NCI-H526 (cell line): ENCODE measurements at places on chromosomes 5 and 9.

DNA sequence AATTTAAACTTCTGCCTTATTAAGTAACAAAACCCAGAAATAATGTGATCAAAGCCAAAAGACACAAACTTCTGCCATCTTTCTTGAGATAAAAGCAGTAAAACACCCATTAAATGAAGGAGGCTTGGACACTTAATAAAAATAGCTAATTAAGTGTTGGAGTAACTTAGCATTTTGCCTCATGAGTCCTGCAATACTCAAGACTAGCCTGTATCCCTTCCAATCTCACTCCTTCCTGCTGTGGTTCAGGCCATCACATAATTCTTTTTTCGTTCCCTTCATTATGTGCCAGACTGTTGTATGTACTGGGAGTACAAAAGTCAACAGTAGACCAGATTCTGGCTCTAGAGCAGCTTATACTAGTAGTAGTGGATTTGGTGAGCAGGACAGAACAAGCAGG lies 250.2 kb downstream of the NFIB start:
- DNase-seq: no peak

GRCh38 chr9:130426883-130427282 lies 17.9 kb upstream of the ASS1 start:
- no peak for DNase-seq

GRCh38 chr9:30944225-30944569 lies 1440.2 kb upstream of the ACO1 start:
- no peak for DNase-seq

DNA sequence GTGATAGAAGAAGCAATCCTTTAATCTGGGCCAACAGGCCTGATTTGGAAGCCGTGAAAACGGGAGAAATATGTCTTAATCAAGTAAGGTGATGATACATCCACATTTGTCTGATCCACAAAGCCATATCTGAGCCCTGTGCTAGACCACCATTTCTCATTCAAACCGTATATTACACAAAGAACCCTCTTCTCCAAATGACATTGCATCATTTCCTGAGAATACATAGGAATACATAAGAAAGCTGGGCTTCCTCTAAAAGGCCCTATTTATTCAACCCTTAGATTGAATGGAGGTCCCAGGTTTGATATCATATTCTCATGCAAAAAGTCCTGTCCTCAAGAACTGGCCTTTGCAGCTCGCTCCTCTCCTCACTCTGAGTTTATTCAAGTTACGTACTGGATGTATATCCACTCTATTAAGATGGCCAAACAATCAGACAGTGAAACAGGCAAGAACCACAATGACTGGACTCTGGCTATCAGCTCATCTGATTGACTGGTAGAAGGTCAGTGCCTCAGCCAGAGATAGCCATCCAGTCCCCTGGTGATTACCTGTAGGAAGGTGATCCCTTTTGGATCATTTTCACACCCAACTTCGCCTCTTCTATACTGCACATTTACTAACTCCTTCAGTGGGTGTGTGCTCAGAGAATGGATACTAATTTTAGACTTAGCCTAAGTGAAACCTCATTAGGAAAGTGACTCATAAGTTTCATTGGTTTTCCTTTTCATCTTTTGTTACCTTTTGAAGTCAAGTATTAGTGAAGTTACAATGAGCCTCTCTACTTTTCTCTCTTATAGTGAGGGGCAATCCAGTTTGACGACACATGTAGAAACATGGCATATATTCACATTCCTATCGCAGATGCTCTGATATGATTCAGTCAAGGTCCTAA lies 167.6 kb upstream of the WWC1 start:
- no peak for DNase-seq

DNA sequence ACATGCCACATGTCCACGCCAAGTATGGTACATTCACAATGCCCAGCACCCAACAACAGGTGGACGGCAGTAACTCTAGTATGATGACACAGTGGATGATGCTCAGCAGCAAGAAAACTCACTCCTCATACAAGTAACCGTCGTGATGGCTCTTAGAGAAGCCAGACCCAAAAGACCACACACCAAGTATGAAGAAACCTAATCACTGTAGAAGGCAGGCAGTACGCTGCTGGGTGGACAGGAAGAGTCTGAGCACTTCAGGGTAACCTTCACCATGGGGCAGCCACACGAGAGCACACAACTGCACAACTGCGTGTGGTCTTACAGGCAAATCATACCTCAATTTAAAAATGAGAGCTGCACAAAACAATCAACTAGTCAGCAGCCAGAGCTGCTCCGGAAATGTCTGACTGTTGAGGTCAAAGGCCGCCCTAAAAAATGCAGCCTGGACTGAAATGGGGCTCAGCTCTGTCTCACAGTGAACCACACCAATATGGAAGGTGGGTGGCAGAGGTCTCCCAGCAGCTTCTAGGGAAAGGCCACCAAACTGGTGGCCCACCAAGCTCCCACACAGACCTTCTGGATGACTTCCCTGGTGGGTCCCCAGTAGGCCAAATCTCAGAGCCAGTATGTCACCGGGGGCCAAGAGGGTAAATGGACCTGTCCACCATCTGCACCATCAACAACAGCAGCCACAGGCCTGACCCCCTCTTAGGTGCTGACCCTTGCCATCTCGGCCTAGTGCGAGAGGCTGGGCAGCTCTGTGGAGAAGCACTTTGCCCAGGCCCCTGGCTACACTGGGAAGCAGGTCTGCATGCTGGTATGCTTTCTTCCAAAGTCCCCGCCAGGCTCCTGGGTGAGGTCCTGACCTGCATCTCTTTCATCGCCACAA lies 17.8 kb downstream of the BICD2 start:
- no peak for DNase-seq

DNA sequence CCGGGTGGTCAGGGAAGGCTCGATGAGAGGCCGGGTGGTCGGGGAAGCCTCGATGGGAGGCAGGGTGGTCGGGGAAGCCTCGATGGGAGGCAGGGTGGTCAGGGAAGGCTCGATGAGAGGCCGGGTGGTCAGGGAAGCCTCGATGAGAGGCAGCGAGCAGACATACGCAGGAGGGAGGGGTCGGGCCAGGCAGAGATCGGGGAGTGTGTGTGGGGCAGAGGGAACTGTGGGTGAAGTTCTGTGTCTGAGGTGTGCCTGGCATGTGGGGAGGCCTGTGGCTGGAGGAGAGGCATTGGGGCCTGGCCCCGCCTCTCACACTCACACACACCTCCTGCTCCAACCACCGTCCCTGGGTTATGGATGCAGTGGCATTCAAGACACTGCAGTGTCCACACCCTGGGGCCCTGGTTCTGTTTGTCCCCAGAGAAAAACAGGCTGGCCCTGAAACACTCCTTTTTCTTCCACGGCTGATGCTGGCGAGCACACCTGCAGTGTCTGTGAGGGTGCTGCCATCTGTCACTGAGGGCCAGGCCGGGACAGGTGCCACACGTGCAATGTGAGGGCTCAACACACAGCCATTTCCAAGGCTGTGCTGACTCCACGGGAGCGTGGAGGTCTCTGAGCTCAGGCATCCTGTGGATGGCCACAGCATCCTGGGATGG lies 6.5 kb upstream of the PLEKHG4B start:
- no peak for DNase-seq

DNA sequence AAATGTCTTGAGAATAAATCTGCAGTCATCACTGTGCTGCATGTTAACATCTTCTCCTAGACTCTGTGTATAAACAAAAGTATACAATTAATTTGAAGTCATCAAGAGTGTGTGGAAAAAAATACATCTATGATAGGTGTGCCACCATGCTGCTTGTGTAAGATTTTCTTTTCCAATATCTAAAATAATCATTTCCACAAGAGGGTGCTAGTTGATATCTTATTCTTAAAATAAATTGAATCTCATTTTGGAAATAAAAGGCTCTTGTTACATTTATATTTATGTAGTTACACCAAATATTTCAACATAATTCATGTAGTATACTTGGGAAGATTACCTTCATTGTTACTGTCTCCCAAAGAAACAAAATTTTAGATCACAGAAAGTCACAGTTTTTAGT lies 14.1 kb upstream of the MOCS2 start:
- DNase-seq: no peak

GRCh38 chr5:60826653-60827052 lies 17.4 kb downstream of the ELOVL7 start:
- no peak for DNase-seq

- DNase-seq: no peak
Measured at GRCh38 chr9:15475923-15476536, 34.7 kb downstream of the PSIP1 start.

- no peak for DNase-seq
Measured at GRCh38 chr5:76257897-76258296, 145.2 kb upstream of the IQGAP2 start.

DNA sequence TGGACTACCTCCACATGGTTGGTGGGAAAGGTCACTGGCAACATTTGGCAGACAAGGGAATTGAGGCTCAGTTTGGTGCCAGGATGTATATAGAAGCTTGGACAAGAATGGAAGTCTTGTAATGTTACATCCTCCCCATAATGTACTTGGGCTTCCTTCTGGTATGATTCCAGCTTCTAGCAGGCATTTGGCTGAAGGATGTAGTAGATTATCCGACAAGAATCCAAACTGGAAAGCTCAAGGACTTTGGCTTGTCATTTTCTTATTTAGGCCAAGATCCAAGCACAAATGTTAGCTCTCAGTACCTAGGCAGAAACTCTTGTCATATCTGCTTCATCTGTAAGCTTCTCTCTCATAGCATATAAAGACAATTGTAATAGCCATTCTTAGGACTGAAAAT lies 209.1 kb downstream of the MAPKAP1 start:
- DNase-seq: no peak

DNA sequence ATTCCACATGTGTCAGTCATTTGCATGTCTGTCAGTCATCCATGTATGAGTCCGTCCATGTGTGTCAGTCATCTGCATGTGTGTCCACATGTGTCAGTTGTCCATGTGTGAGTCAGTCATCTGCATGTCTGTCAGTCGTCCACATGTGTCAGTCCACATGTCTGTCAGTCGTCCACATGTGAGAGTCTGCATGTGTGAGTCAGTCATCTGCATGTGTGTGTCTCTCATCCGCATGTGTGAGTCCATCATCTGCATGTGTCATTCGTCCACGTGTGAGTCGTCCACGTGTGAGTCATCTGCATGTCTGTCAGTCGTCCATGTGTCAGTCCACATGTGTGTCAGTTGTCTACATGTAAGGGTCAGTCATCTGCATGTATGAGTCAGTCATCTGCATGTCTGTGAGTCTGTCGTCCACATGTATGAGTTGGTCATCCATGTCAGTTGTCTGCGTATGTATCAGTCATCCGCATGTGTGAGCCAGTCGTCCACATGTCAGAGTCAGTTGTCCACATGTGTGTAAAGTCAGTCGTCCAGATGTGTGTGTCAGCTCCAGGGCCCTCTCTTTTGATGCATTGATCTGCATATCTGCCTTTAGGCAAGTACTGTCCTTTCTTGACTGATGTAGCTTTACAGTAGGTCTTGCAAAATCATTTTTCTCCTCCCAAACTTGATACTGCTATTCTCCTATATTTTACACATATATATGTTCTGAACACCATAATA lies 72.5 kb upstream of the CACNA1B start:
- DNase-seq: no peak

DNA sequence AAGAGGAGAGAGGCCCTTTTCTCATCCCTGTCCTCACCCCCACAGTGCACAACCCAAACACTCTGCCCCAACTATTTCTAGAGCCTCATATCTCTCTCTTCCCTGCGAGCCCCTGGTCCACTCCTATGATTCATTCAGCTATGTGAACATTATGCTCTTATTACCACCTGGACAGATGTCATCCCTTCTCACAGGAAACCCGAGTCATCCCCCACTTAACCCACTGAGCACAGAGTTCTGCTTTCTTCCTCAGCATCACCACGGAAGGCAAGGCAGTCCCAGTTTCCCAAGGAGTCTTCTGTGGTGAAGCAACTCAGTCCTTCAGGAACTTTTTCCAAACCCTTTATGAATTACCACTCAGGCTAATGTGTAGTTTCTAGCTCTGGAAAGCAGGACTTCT lies 1.3 kb downstream of the DNAI1 start:
- DNase-seq: no peak

- DNase-seq: no peak
Measured at GRCh38 chr9:17130291-17130690, 4.5 kb upstream of the CNTLN start.

GRCh38 chr9:97905228-97905627 lies 17.1 kb downstream of the TRMO start:
- no peak for DNase-seq

DNA sequence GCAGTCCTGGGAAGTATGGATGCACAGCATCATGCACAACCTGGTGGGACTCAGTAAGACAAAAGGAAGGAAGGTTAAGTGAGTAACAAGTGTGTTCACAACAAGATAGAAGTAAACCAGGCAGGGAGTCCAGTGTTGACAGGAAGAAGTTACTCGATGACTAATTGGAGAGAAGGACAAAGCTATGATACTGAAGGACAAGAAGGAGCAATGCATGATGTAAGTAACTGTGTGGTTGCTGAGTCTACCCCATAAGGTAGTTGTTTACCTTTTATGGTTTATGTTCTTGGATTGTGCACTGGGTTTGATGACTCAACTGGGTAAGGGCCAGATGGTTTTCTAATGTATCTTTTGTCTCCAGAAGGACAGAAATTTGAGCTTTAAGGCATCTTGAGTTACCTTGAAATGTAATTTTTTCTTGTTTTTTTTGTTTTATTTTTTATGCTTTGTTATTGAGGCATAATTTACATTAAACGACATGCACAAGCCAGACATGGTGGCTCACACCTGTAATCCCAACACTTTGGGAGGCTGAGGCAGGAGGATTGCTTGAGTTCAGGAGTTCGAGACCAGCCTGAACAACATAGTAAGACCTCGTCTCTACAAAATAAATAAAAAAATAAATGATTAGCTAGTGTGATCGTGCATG lies 89.2 kb upstream of the CAST start:
- no peak for DNase-seq

DNA sequence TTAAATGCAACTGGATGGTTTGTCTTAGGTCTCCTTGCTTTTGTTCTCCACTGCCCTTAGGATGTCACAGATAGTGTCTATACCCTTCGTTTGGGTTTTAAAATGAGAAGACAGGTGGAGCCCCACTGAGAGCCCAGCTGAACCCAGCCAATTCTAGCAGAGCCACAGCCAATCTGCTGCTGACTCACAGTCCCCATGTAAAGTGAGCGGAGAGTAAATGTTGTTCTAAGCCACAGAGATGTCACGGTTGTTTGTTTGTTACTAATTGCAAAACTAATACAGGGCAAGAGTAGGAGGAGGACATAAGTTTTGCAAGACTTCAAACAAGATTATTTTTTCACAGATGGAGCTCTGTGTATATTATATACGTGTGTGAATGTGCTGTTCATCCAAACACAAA lies 50.5 kb upstream of the AGXT2 start:
- no peak for DNase-seq
